ENCODE measurements at places on chromosomes 11 and 22.

DNA sequence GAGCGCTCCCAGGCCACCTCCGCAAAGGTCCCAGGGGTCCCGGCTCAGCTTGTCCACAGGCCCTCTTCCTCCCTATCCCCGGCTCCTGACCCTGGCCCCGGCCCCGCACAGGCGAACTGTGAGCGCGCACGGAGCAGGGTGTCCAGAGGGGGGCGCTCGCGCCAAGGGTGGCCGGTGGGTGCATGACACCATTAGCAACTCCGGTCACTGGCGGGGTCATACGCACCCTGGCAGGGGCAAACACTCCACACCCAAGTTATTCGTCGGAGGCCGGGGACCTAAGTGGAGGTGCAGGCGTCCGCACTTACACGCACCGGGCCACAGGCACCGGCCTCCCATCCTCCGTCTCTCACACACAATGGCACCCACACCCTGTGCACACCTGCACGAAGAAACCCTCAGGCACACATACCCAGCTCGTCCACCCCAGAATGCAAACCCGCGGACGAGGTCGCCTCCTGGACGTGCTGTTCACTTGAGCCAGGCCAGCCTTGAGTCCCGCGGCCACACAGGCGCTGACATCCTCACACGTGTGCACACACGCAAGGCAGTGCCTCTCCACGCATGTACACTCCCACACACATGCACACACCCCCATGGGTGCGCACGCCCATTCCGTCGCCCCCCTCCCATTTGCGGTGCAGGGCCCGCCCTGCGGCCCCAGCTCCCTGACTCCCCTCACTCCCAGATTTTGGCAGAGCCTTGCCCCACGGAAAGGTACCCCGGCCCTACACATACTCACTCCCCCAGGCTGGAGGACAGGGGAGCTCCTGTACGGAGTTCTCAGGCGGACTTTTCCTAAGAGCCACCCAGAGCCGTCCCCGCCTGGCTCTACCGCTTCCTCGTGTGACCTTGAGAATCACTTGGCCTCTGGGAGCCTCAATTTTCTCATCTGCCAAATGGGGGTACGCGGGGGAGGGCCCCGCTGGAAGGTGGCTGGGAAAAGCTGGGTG is at the start of gene RASGRP2:
RASGRP2 (minus strand) TSS at position 552 of the 953 bp plus-strand sequence. CDS start 1,276 bp downstream, outside the sequence.
- DNase-seq, result no peak

- DNase-seq, result peak; percentile 10
These were observed 805 bp upstream of the QSER1 start for GRCh38 chr11:32891657-32892354.

- DNase-seq, result no peak
These were observed 8.4 kb downstream of the KCNQ1OT1 start for GRCh38 chr11:2691355-2691761.

- DNase-seq, result no peak
These were observed 32.2 kb downstream of the C22orf31 start for GRCh38 chr22:29029202-29030000.

DNA sequence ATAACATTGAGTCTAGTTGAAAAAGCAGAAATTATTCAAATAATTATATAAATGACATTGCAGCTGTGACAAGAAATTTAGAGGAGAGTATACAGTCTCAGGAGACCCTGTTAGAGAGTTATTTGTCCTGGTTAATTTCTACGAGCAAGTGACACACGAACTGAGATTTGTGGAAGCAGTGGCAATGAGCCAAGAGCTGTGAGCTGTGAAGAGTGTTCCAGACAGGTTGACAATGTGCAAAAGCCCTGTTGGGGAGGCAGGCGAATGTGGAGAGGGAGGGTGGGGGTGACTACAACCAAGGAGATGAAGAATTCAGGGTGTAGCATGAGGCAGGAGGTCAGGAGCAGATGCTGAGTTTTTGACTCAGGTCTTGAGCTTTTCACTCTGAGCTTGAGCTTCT is 620.2 kb upstream of the TENM4 start:
- no peak for DNase-seq

DNA sequence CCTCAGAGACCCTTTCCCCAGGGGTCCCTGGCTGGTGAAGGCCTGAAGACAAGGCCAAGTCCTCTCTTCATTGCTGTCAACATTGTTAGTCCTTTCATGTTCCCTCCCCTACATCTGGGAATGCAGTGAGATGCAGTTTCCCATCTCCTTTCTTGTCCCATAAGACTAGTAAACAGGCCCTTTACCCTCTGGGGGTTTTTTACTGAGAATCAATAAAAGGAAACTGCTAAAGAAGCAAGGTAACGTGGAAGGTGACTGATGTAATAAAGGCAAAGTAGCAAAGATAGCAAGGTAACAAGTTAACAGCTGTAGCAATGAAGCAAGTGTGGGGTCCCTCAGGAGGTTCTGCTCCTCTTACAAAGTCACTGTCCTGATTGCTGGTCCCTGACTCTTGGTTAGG is 37.3 kb downstream of the TEAD1 start:
- DNase-seq, result no peak

GRCh38 chr11:121070951-121071845 is 29.8 kb upstream of the TECTA start:
- no peak for DNase-seq

GRCh38 chr22:38966942-38967341 is 9.5 kb downstream of the APOBEC3A start:
- DNase-seq, result no peak

DNA sequence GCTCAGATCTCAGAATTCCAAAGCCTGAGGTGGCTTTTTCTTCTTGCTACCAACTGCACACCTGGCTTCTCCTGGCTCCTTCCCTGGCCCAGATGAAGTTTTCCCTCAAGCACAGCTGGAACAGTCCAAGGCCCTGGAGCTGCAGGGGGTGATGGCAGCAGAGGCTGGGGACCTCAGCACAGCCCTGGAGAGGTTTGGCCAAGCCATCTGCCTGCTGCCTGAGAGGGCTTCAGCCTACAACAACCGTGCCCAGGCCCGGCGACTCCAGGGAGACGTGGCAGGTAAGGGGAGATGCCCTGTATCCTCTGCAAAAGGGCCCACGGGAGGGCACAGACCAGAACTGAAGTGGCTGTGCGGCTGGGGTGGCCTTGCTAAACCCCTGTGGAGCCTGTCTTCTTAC is 1.2 kb downstream of the TTC36 start:
- no peak for DNase-seq

GRCh38 chr22:41940832-41941765 is 5.9 kb downstream of the CENPM start:
- peak; percentile 83 for DNase-seq

- DNase-seq, result no peak
These were observed 1917.0 kb downstream of the LRRC4C start for GRCh38 chr11:39542460-39542859.

- no peak for DNase-seq
These were observed 10.1 kb upstream of the B4GALNT4 start for GRCh38 chr11:359181-359714.

- peak; percentile 67 for DNase-seq
These were observed 19.5 kb downstream of the PIK3IP1 start for GRCh38 chr22:31272522-31273446.

GRCh38 chr11:37282367-37282766 is 684.3 kb upstream of the RAG2 start:
- DNase-seq, result no peak

DNA sequence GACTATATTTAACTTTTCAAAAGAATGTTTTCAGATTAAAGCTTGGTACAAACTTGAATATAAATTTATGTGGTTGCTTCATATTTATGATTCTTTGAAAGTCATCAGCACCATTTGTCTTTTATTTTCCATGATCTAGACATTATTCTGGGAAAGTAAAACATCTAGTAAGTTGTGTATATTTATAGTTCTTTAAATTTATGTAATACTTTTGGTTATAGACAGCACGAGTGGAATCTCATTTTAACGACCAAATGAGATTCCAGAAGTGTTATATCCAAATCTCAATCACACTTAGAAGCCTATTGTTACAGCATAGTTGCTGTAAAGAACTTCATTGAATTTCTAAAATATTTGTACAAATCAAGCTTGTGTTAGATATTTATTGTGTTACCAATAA is 212.3 kb downstream of the DDX10 start:
- DNase-seq, result peak; percentile 71

- DNase-seq, result no peak
These were observed 313 bp downstream of the PRCP start for GRCh38 chr11:82899957-82900276.

DNA sequence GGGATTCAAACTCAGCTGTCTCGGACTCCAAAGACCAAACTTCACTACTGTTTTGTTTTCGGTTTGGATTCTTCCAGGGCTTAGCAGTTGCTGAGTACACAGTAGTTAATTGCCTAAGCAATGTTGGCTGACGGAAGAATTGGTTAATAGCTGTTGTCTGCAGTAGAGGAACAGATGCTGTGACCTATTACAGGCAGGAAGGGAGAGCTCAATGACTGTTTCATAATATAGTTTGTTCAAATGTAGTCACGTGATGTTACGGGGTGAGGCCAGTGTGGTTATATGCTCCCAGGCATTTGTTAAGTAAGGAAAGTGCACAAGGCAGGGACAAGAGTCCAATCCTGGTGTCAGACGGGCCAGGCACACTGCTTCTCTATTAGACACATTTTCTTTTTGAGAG is 222.6 kb upstream of the CCDC90B start:
- no peak for DNase-seq

DNA sequence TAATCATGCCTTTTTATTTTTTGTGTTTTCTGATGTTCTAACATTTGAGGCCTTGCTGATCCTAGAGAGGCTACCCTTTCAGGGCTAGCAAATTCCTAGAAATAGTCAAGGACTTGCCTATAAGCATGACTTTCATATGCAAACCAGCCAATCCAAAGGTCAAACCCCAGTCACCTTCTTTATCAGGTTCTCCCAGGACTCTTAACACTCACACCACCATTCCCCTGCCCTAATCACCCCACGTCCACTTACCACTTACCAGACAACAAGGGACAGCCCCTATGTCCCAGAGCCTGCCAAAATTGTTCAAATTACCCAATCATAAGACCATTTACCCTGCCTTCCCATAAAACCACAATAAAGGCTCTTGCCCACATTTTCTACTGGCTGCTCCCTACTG is 1339.8 kb downstream of the LRRC4C start:
- no peak for DNase-seq

- DNase-seq, result no peak
These were observed 375.3 kb downstream of the DYNC2H1 start for GRCh38 chr11:103484545-103484944.

DNA sequence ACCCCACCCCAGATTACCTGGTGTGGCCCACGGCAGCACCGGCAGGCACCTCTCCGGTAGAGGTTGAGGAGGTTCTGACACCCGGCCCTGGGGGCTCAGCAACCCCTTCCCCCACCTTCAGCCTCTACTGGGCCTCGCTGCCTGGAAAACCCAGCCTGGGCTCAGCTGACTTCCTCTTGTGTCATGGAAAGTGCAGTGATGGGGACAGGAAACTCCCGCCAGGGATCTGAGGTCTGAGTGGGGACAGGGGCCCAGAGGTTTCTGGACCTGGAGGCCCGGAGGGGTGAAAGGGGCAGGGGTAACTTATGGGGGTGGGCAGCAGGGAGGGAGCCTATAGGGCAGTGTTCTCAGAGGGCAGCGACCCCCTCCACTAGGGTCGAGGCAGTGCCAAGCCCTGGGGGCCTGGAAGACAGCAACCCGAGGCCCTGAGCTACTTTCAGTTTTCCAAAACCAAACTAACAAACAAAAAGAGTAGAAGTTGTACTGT is 10.0 kb upstream of the CD5 start:
- no peak for DNase-seq

DNA sequence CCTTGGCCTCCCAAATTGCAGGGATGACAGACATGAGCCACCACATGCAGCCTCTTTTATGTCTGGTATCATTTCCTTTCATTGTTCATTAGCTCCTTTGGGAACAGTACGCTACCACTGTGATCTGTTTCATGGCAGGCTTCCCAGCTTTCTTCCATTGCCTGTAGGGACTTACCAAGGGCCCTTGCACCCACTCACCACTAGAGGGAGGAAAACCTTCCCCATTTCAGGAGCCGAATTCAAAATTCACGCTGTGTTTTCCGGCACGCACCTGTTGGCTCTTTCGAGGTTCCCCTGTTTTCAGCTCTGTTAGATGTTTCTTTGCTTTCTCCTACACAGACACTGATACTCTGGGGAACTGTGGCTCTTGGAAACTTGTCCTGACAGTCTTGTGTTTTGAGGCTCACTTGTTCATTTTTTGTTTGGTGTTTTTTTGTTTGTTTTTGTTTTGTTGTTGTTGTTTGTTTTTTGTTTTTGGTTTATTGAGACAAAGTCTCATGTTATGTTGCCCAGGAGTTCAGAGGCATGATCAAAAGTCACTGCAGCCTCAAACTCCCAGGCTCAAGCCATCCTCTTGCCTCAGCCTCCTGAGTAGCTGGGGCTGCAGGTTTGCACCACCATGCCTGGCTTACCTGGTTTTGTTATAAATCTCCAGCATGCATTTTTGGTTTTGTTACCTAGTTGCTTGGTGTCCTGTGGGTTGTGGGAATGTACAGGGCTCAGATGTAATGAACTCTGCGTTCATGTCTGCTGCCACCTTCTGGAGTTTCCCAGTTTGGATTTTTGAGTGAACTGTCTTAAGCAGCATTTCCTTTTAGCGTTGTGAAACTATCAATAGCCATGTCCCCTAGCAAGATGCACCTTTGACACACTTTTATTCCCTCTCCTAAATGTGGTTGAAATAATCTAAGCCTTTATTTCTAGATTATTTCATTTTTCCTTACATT is 2.3 kb downstream of the KRTAP5-11 start:
- DNase-seq, result peak; percentile 74

DNA sequence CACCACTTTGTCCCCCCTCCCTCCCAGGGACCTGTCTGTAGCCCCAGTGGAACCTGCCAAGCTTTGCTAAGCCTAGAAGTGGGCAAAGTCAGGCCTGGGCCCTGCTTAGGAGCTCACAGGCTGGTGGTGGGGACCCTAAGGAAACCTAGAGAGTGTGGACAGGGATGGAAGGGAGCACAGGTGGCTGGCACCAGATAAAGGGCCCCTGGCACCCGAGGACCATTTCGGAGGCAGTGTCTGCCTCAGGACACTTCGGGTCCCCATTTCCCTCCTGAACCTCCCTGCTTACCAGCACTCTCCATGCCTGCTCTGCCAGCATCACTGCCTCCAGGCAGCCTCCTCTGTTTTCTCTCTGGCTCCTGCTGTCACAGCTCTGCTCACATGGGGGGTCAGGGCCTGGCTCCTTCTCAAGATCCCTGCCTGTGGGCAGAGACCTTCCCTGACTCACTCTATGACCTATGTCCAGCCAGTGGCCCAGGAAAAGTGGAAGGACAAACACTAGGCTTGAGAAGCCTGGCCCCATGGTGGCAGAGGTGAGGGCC is 13.6 kb upstream of the OMP start:
- no peak for DNase-seq

- no peak for DNase-seq
These were observed 579 bp upstream of the PHLDB1 start for GRCh38 chr11:118606844-118607228.

- peak; percentile 90 for DNase-seq
These were observed 13.8 kb upstream of the POGLUT3 start for GRCh38 chr11:108511851-108512474.

Data from fibroblast of skin of scalp (primary cell).